Nephron progenitor cell (in vitro differentiated cells): ENCODE measurements at places on chromosomes 13 and 19.

DNA sequence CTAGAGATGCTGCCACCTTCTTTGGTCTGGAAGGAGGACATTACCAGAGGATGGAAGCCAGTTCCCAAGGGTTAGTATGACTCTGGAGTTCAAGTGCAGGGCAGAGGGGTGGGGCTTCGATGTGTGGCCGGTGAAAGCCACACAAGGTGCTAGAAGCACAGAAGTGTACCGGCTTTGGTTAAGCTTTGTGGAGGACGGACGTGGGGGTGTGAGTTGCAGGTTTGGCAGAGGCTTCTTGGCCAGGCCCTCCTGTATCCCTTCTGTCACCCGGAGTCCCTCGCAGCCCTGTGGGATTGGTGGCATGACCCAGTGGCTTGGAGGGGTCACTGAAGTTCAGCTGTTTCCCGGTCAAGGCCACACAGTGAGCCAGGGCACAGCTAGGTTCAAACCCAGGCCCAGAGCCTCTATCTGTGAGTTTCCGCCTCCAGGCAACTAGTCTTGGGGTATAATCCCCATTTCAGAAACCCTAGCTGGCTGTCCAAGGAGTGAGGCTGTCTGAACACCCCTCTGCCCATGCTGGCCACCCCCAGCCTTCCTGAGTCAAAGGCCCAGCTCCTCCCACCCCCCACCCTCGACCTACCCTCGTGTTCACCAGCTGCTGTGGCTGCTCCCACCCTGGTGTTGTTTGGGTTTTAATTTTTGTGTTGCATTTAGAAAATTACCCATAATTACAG lies 4.6 kb upstream of the SSBP4 start:
- peak; percentile 36 for DNase-seq

GRCh38 chr13:83453300-83453699 lies 429.0 kb downstream of the SLITRK1 start:
- no peak for DNase-seq

DNA sequence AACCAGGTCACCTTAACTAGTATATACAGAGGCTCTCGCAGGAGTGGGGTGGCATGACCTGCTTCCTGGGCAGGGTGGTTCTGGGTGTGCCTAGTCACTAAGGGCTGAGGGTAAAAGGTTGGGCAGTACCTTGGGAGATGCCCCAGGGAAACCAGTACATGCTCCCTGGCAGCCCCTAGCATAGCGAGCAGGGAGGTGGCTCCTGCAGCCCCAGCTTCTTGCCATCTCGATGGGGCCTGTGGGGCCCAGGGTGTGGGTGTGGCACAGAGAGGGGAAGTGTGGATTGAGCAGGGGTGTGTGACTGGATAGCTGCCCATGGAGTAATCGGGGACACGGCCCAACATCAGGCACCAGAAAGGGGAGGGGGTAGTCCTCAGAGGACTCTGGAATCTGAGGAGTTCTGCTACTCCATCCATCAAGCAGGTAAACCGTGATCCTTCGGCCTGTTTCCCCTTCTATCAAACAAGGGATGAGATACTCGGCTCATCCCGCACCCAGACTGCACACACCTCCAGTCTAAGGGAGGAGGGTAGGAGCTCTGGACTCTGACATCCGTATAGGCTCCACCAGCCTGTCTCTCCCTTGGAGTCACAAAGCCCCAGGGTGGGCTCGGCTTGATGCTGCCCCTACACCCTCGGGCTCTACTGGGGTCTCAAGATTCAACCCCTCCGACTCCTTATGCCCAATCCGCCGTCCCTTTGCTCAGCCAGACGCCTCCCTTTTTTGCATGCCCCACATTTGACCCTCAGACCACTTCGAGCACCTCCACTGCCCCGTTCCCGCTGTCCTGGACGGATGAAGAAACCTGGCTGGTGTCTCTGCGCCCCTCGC lies 1.1 kb downstream of the ZBTB45 start:
- no peak for DNase-seq

DNA sequence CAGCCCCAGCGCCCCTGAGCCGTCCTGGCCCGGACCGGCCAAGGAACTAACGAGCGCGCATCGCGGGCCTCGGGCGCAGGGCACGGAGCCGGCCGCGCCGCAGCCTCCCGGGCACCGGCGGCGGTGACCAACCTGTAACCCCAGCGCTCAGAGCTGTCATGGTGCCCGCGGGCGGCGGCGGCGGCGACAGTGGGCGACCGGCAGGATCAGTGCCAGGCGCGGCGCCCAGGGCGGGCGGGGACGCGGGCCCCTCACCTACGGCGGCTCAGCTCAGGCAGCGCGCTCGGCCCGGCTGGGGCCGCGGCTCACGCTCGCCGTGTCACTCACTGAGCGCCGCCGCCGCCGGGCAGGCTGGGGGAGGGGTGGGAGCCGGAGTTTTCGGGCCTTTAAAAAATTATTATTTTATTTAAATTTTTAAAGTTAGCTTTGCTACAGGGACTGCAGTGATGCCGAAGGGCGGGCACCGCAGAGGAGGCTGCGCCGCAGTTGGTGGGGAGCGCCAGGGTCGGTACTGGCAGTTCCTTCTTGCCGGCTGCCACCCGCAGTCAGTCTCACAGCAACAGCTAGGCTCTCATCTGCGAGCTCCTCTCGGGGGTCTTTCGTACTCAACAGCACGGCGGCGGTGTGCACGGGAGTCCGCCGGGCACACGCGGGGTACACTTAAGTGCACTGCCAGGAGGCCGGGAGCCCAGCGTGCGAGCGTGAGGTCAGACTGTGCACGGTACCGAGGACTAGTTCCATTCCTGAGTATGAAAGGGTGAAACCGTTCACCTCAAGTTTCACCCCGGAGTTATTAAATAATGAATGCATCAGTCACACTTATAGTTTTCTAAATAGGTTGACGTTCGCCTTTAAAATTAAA lies at the start of gene NALCN:
NALCN (minus strand) TSS at position 328 of the 862 bp plus-strand sequence. CDS start 17,382 bp downstream, outside the sequence.
- DNase-seq = peak; percentile 65

GRCh38 chr13:36865265-36865664 lies 46.2 kb downstream of the RFXAP start:
- no peak for DNase-seq

DNA sequence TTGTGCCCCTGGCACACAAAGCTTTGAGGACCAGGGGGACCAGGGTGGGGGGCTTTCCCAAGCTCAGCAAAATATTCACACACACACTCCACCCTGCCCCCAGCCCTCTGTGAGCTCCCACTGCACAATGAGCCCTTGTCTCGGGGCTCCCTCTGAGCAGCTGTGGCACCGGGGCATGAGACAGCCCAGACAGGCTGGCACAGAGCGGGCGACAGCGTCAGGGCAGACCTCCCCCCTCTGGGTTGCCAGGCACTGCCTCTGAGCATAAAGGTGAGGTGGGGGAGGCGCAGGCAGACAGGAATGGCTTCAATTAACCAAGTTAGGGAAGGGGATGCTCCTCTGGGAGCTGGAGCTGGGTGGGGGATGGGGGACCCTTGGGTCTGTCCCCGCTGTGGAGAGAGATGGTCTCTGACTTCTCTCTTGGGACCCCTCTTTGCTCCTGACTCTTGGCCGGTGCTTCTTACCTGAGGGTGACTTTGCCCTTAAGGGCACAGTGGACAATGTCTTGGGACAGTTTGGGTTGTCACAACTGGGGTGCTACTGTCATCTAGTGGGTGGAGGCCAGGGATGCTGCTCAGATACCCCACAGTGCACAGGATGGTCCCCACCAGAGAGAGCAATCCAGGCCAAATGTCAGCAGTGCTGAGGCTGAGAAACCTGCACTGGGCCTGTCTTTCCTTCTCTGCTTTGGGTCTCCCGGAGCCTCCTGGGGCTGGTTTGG lies 30.3 kb downstream of the LYL1 start:
- DNase-seq = no peak

DNA sequence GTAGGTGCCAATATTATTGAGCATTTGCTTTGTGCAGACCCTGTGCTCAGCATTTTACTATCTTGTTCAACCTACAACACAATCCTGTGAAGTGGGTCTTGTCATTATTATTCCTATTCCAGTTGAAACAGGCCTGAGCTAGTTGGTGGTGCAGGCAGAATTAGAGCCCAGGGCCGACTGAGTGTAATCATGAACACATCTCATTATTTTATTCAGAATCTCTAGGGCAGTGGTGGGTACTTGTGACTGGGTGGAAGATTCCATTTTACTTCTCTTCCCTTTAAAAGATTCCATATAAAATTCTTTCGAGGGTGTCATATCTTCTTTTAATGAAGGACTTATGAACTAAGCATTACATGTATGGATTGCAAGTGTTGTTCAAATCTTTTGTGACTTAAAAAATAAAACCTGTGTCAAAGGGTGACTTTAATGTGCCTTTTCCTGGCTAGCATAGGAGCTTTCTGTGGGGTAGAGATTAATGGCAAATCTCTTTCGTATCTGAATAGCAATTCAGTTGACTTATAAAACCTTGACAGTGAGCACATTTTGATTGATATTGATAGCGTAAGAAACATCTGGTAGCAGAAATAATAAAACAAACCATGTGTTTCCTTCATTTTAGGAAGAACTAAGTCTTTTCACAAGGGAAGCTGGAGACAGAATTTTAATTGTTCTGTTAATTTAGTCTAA lies 20.3 kb downstream of the B3GLCT start:
- DNase-seq = no peak

GRCh38 chr13:24905242-24905641 lies 141.3 kb downstream of the RNF17 start:
- no peak for DNase-seq

DNA sequence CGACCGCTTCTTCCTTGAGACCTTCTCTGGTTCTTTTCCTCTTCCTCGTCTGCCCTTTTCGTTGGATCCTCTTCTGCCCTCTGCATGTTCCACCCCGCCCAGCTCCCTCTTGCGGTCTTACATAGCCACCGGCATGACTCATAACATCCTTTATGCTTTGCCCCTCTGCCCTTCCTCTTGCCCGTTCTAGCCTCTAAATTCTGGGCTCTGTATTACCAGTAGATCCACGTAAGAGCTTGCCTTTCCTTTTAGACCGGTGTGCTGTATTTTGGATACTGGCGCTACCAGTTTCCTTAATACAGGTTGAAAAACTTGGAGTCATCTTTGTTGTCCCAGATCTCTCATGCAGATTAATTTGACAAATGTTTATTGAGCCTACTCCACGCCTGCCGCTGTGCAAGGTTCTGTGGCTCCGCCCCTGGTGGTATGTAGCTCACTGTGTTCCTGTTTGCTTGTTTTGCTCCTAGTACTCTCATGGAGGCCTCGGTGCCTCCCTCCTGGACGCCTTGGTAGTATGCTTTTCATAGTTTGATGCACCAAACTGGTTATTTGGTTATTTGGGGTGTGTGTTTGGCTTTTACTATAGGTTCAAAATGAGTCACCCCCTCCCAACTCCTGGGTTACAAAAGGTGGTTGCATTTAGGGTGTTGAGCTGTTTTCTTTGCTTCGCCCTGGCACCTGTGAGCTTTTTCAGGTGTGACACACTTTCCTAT lies 1.7 kb downstream of the GTF3A start:
- peak; percentile 40 for DNase-seq

- no peak for DNase-seq
Observed at GRCh38 chr19:38888876-38889275, 10.5 kb downstream of the SIRT2 start.

- DNase-seq = no peak
Observed at GRCh38 chr13:46736541-46737310, 60.2 kb downstream of the ESD start.

DNA sequence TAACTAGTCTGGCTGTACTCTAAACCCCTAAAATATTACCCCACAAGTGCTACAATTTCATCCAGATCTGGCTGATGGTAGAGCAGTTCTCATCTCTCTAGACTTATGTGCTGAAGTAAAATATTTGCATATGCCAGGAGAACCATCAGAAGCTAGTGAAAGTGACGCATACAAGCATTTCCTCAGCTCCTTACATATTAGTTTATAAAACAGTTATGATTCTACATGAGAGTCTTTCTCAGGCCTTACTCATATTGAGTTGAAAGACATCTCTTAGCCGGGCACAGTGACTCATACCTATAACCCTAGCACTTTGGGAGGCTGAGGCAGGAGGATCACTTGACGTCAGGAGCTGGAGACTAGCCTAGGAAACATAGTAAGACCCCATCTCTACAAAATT lies 15.9 kb upstream of the ZNF30 start:
- DNase-seq = no peak

- no peak for DNase-seq
Observed at GRCh38 chr19:40639638-40639982, 38.4 kb downstream of the LTBP4 start.

GRCh38 chr13:66618702-66619101 lies 611.4 kb downstream of the PCDH9 start:
- no peak for DNase-seq

GRCh38 chr13:113493315-113493951 lies 2.9 kb upstream of the DCUN1D2 start:
- DNase-seq = no peak

GRCh38 chr13:30755678-30756077 lies 20.3 kb downstream of the ALOX5AP start:
- DNase-seq = no peak

GRCh38 chr13:105627270-105627669 lies 908.2 kb downstream of the EFNB2 start:
- DNase-seq = no peak

DNA sequence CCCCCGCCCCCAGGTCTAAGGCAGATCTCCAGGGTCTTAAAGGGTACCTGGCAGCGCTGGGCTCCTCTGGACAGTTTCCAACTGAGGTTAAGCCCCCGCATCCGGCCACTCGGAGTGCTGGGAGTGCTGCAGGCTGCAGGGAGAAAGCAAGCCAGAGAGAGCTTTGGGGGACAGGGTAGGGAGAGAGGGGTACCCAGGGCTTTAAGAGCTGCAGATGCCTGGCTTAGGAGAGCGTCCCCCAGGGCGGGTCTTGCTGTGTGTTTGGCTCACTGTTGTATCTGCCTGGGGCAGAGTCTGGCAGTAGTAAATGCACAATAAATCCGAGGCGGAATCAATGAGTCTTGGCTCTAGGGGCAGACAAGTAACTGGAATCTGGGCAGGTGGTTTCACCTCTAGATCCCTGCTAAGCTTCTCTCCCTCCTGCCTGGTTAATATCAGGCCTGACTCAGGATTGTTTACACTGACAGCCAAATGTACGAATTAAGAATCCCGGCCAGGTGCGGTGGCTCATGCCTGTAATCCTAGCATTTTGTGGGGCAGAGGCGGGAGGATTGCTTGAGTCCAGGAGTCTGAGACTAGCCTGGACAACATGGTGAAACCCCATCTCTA lies 798 bp upstream of the COX6B2 start:
- DNase-seq = no peak
